ENCODE measurements at places on chromosomes 4 and X.
A peak's percentile ranks its signal among the peaks of the same experiment; 100 is the strongest.

DNA sequence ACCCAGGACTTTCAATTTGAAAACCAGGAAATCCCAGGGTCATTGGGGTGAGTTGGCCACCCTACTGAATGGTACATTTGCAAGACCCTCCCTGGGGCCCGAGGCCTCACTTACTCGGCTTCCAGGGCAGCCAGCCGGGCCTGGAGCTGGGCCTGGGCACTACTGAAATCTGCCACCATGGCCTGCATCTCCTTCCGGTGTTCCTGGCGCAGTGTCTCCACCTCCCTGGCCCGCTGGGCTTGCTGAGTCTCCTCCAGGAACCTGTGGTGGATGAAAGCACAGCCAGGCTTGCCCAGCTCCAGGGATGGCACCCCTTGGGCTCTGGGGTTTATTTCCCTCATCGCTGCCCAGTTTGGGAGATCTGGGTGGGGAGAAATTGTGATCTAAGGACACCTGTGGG is 24.7 kb downstream of the MED28 start:
- DNase-seq = no peak

GRCh38 chr4:164935363-164935762 is 42.1 kb downstream of the TRIM61 start:
- DNase-seq = no peak

DNA sequence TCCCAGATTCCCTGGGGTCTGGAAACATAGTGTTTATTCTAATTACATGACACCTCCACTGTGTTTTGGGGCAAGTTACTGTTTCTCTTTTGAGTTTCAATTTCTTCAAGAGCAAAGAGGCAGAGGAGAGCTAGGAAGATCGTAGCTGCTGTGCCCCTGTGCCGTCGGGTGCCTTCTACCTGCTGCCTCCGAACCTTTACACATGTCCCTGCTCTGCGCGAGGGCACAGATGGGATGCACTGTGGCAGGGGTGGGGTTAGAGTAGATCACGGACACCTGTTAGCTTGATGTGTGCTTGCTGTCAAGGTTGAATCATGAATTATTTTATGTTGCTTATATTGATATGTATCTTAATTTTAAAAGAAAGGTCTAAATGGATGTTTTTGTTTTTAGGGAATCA is 71.1 kb upstream of the MSANTD1 start:
- no peak for DNase-seq

DNA sequence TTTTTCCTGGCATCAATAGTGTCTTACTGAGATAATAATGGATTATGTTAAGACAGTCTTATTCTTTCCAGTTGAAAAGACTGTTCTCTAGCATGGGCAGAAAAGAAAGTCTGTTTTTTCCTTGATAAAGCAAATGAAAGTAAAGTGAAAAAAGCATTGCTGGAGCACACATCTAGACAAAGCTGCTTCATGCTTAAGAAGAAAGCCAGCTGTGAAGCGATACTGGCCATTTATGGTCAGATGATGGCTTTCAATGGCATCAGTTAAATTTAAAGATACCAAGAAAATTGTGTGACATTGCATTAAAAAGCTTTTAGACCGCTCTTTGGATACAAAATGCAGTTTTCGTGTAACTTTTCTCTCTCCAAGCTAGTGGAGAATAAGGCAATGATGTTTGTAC is 242.1 kb upstream of the TRAM1L1 start:
- DNase-seq = no peak

DNA sequence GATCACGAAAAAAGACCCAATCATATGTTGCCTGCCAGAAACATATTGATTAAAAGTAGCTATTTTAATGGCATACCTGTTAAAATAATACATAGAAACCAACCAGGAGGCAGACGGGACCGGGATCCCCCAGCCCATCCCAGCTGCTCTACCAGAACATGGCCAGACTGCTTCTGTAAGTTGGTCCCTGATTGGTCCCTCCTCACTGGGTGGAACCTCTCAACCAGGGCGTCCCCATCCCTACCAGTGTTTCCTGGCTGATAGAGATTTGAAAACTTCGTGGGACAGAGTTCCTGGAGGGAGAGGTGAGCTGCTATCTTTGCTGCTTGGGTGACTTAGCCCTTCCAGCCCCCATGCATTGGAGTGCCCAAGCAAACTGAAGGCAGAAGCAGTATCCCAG is 256.2 kb downstream of the TRAM1L1 start:
- DNase-seq = no peak

- no peak for DNase-seq
Measured at GRCh38 chrX:74423289-74423998, 2.2 kb downstream of the SLC16A2 start.

DNA sequence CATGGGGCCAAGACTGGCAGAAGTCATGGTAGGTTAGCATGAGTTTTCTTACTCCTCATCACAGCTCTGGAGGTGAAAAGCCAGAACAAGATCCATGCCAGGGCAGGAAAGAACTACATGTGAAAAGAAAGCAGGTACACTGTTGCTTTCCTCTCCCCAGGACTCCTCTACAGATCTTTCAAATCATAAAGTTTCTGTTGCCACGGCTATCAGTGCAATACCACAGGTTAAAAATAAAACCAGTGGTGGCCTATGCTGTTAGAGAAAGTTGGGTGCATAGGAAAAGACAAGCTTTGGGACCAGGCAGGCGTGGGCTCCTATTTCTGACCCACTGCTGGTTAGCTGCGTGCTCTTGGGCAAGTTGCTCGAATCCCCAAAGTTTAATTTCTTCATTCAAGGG is 81.4 kb downstream of the SH3RF1 start:
- no peak for DNase-seq

DNA sequence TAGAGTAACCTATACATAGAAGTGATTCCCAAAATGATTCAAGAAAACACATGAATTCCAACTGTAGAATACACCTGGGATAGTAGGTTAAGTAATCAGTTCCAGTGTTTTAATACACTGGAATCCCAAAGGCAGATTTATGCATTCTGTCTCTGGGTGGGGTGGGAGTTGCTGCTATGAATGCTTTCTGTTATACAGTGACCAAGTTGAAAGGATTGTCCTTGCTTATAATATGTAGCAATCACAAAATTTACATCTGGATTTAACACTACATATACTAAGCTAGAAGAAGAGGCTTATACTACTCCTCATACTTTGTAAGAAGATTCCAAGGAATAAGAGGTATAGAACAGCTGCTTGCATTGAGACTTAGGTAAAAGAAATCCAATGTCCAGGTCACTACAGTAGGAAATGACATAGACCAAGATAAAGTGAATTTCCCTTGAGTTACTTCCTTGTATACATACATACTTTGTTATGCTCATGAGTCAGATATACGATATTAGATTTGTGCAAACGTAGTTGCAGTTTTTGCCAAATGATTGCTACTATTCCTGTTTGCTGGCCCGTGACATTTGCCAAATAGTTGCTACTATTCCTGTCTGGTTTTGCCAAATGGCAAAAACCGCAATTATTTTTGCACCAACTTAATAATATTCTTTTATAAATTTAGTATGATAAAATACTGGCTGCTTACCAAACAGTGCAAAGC is 210.5 kb upstream of the DIAPH2 start:
- peak; percentile 27 for DNase-seq

- DNase-seq = peak; percentile 7
Measured at GRCh38 chrX:22396408-22396807, 123.7 kb downstream of the CBLL2 start.

Data from HCEC 1CT (cell line).